Endothelial cell of coronary artery (primary cell): ENCODE measurements at places on chromosomes 2 and 18. TPM values are rescaled to one million over a fixed set of nuclear protein-coding genes. Genes with fewer than 3 reads are reported as not detected.

The SAG gene
- not detected in 2 replicates for total RNA-seq

The AGXT gene
- not detected in 2 replicates for total RNA-seq

The TSHZ1 gene
- 2.9 and 4.5 TPM in 2 replicates for total RNA-seq

The CROCC2 gene
- total RNA-seq: not detected in 2 replicates

The TRIM43 gene
- total RNA-seq: not detected in 2 replicates
